ENCODE measurements at places on chromosomes 4 and X.

DNA sequence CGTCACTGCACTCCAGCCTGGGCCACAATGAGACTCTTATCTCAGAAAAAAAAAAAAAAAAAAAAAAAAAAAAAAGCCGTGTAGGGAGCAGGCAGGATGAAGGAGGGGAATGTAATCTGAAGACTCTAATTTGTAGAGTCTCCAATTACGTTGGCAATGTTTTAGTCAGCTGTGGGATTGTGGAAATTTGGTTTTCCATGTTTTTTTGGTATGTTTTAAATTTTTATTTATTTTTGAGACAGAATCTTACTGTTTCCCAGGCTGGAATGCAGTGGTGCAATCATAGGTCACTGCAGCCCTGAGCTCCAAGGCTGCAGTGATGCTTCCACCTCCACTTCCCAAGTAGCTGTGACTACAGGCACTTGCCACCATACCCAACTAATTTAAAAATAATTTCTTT lies 56.5 kb downstream of the NSD2 start:
- no peak for DNase-seq

DNA sequence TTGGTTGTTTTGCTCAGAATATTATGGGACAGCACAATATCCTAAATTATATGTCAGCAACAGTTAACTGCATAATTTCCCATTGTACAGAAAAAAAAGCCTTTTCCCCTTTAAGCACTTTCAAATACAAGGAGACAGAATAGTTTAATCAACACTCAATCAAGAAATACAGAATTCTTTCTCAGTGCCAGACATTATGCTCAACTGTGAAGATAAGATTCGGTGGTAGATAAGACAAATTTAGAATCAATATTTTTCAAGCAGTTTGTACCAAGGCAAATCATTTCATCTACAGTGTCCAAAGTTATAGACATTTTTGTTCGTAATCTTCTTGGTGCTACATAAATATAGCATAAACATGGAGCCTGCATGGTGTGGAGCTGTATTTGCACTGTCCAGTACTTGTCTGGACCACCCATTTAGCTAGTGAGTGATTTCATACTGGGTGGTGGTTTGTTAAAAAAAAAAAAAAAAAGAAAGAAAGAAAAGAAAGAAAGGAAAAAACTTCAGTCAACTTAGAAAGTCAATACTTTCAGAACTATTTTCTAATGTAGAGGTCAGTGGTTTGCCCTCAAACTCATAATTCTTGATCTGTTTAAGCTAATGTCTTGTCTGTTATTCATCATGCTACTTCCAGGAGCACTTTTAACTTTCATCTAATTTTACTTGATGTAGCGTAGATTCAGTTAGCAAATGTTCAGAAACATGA lies 522.9 kb downstream of the FAT4 start:
- no peak for DNase-seq

DNA sequence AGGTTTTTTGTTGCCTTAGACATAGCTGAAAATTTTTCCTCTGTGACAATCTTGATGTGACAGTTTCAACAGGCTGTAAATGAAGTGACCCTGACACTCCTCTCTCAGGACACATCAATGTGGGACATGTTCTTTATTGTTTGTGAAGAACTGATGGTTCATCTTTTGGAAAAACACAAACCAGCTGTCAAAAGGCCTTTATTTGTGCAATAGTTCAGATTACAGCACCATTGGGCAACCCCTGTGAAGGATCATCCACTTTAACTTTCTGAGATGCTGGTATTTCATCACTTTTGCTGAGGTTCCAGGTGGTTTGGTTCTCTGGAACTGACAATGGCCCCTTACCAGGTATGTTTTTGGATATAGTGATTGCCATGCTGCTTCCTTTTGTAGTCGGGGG lies 40.3 kb downstream of the OSTC start:
- no peak for DNase-seq

DNA sequence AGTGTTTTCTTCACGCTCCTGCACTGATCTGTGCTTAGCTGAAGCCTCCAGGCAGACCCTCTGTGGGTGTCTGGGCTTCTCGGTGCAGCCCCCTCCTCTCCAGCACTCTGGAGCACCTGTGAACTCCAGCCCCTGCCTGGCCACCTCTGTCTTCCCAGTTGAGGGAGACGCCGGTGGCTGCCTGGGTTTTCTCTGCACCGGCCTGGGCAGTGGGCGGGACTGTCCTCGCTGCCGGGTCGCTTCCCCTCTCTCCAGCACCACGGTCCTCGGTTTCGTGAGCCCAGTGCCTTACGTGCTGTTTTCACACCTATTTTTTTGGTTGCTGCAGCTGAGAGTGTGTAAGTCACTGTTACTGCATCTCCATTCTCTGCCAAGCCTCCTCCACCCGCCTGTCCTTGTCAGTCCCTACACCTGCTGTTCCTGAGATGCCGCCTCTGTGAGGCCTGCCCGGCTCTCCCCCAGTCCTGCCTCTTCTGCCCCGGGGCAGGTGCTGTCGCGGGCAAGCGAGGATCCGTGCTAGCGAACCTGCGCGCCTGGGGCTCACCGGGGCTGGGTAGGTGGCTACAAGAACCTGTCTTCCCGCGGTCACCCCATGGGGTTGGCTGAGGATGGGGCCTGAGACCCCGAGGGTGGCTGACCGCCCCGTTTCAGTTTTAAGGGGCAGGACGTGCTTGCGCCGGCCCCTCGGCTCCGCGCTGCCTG lies 2.4 kb upstream of the FGFRL1 start:
- DNase-seq = no peak

- DNase-seq = no peak
Measured at GRCh38 chrX:106499473-106499872, 112.3 kb upstream of the RADX start.

DNA sequence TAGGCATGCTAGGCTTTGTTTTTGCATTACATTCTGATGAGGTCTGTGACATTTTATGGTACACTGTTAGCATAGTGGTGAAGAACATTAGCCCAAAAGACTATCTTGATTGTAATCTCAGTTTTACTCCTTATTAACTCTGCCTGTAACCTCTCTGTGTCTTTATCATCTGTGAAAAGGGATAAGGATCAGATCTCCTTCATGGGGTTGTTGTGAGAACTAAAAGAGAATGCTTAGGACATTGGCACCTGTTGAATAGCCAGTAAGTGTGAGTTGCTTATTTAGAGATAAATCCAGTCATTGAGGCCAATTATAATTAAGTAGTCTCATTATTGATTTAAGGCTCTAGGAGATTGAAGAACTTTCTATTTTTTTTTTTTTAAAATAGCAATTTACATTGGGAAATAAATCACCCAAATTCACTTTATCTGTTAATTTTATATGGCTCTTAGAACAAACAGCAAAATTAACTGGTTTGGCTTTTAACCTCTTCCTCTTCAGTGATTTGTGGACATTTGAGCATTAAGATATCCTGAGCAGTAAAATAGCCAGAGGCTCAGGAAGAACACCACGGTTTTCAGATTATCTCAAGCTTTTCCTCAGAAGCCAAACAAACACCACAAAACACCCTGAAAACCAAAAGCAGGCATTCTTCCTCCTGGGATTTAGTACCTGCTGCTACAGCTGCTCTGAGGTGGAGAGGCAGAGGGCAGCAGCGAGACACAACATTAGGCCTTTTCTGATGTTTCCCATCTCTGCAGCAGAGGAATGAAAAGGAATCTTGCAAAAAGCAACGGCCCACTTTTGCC lies 192.9 kb downstream of the ARHGAP10 start:
- DNase-seq = no peak

DNA sequence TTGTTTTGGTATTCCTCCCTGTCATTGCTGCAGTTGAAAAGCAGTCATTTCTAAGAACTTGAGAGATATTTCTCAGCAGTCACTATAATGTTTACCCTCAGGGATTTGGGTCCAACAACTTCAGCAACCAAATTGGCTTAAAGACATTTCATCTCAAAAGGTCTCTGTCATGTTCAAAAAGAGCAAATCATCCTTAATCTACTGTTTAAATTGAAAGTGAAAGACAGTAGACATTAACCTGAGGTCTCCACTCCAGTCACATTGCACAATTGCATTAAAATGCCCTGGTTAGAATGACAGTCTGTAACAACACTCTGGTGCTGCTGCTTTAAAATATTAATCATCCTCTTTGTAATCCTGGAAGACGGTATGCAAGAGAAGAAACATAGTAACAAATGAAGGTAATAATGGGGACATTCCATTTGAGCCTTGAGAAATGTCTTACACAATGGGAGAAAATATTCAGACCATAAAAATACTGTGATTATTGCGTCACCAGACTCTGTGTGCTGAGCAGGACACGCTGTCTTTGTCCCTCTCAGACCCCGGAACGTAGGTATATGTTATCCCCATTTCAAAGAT lies 90.2 kb upstream of the UNC5C start:
- DNase-seq = no peak

GRCh38 chr4:170248576-170248975 lies 158.8 kb upstream of the AADAT start:
- no peak for DNase-seq

GRCh38 chrX:27444093-27444908 lies 18.8 kb downstream of the PPP4R3C start:
- no peak for DNase-seq

GRCh38 chr4:85784947-85785346 lies 310.0 kb downstream of the ARHGAP24 start:
- no peak for DNase-seq

Measured in foreskin melanocyte (primary cell).